Mucosa of gallbladder (tissue), 1 donor: ENCODE measurements at places on chromosomes 7 and 10.

GRCh38 chr10:1299041-1299726 lies 243.0 kb downstream of the WDR37 start:
- DNase-seq, result no peak

- DNase-seq, result no peak
These were observed 105.5 kb upstream of the TBX20 start for GRCh38 chr7:35359423-35359822.

DNA sequence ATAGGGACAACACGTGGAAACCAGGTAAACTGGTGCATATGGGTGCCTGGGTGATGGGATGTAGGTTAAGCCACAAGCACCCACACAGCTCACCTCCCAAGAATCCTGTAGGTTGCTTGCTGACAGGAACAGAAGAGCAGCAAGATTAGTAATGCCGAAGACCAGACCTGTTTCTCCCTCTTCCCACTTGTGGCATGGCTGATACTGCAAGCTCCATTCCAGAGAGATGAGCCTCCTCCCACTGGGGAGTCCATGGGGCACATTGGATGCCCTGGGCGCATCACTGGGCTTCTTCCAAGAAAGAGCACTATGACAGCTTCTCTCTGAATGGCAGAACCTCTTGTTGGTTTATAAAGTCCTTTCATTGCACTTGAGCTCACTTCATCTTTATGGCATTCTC lies 44.4 kb upstream of the LOXL4 start:
- no peak for DNase-seq

DNA sequence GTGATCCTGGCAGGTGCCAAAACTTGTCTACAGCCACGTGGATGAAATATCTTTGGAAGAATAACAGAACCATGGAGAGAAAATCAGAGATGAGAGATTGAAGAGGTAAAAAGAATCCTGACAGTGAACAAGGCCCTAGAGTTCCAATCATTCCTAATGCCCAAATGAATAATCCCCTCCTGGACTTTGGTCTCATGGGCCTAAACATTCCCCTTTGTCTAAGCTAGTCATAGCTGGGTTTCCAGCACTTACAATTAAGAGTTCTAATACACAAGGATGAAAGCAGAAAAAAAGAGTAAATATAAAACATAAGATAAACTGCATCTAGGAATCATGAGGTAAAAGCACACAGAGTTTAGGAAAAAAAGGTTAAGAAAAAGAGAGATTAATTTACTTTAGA lies 40.2 kb downstream of the ARHGAP12 start:
- DNase-seq, result no peak

DNA sequence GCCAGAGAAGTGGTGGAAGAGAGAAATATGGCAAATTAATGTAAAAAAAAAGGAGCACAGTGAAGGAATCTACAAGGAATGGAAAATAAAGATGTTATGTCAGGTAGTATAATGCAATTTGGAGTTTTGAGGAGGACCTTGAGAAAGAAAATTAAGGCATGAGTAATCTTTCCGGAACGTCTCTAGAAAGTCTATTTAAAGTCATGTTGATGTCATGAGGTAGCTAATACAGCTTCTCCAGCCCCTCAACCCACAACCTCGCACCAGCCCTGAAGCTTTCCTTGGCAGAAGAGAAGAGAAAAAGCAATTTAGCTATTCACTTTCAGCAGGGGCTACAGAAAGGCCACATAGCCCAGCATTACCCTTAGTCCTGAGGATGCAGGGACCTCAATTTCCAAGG lies 22.5 kb downstream of the TRDMT1 start:
- DNase-seq, result no peak

- peak; percentile 26 for DNase-seq
These were observed 871 bp downstream of the ST7 start for GRCh38 chr7:116953906-116954838.

DNA sequence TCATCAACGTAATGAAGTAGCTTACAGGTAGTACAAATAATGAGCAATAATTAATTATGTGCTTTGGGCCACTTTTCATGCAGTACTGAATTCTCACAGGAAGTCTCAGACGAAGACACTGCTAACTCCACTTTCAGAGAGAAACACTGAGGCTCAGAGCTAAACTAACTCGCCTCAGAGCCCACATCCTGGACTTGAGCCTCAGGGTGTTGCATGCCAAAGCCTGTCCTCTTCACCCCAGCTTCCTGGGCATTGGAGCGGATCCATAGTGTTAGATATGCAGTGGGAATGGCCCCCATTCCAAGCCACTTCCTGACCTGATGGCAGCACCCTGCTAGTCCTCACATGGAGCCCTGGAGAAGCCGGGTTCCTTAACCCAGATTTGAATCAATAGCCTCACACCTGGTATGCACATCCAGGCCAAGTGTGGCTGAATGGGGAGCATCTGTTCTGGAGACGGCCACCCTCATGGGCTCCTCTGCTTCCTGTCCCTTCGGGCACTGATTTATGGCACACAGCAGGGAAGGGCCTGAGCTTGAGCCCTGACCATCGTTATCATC lies 265.1 kb upstream of the ZNF32 start:
- no peak for DNase-seq
